ENCODE measurements at places on chromosomes 4 and X.

- DNase-seq = no peak
Measured at GRCh38 chrX:100635989-100636320, 651 bp downstream of the TSPAN6 start.

DNA sequence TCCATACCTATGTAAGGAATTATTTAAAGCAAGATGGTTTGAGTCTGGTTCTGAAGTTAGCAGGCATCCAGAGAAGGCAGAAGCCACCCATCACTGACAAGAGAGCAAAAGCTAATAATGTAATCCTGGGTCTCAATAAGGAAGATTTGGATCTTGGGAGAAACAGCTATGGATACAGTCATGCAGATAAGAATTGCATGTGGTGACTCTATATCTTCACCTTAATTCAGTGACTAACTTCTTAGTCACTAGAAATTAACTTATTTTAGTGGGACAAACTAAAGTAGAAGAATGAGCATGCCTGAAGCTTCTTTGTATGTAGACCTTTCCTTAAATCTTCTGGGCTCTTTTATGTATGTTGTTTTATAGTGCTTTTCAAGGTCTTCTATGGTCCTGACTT, 66.6 kb downstream of the ATP10D start:
- no peak for DNase-seq

- no peak for DNase-seq
Measured at GRCh38 chr4:13539619-13540445, 4.5 kb downstream of the NKX3-2 start.

DNA sequence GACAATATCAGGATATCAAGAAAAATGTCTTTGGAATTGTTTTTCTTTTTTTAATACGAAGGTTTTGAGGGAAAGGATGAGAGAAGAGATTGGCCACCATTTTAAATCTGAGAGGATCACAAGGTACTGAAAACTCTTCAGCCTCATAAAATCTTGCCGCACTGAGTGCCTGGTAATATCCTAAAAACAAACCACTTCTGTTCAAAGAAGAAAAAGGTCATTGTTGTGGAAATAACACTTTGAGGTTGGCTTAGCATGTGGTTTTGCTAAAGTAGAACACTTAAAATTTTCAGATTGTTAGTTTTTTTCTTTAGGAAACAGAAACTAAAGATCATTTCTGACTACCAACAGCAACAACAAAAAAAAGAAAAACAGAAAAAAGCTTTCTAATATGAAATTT, 1.0 kb upstream of the CLDN22 start:
- DNase-seq = no peak

GRCh38 chr4:145808848-145809512, 129.0 kb downstream of the C4orf51 start:
- no peak for DNase-seq

DNA sequence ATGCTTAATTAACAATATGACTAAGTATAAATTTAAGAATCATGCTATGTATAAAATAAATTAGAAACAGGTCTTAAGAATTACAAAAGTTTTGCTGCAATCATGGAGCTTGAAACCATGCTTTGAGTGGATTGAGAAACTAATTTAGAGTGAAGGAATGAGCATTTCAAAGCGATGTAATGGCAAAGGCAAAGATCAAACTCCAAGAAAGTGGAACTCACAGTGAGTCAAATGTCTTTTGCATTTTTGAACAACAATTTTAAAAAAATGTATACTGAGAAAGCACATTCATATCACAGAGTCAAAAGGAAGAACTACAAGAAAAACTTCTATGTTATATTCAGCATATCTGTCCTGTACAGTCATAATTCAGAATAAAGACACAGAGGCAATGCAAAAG, 6.6 kb downstream of the GPRIN3 start:
- DNase-seq = no peak

DNA sequence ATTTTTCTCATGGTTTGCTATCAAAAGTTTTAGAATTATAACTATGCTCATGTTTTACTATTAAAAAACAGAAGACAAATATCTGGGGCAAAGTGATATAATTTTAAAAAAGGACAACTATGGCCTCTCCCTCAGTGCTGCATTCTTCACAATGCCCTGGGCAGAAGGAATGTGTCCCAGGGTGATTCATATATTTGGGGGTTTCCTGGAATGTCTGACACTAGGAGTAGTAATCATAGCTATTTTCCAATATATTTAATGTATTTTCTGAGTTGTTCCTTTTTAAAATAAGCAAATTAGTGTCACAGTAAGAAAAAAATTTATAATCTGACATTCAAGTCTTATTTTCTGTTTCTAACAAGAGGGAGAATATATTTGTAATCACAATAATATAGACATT, 281.7 kb downstream of the UNC5C start:
- DNase-seq = no peak

DNA sequence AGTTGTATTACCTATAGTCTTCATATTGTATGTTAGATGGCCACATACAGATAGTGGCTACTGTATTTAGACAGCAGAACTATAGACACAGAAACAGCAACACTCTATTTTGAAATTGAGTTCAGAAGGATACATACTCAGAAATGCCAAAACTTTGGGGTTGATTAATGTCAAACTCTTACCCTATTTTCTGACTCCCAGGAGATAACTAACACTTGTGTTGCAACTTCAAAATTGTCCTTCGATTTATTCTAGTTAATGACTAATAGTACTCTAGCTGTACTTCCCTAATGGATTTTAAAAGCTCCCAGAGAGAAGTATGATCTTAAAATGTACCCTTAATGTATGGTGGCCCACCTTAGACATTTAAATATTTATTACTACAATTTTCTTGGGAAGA, 229.9 kb upstream of the UGT8 start:
- DNase-seq = no peak

Measured in stimulated activated CD4-positive, alpha-beta T cell treated with anti-CD3 and anti-CD28 coated beads, TNF-alpha, amount 100 ng/mL, for 4 hours (primary cell).